Hindlimb muscle (tissue), 1 donor: ENCODE measurements at places on chromosomes 16 and 17. TPM values are rescaled to one million over a fixed set of nuclear protein-coding genes. Genes with fewer than 3 reads are reported as not detected.

The ZNF689 gene
- 7.2 TPM for polyA plus RNA-seq

The CNGB1 gene
- polyA plus RNA-seq: not detected

DNA sequence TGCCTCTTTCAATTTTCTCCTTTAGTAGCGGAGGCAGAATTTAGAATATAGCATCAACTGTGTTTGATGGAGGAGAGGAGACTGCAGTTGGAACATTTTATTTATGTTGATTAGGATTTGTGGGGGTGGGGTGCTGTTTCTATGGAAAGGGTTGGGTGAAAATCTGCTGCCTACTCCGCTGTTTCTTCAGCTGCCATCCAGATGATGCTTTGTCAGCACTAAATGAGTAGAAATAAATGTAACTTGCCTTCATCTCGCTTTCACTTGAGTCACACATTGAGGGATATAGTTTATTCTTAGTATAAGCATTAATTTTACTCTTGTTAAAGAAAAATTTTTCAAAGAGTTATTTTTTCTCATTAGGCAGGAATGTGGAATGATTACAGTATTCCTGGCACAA is 42.1 kb downstream of the ABHD15 start:
- no peak for DNase-seq

DNA sequence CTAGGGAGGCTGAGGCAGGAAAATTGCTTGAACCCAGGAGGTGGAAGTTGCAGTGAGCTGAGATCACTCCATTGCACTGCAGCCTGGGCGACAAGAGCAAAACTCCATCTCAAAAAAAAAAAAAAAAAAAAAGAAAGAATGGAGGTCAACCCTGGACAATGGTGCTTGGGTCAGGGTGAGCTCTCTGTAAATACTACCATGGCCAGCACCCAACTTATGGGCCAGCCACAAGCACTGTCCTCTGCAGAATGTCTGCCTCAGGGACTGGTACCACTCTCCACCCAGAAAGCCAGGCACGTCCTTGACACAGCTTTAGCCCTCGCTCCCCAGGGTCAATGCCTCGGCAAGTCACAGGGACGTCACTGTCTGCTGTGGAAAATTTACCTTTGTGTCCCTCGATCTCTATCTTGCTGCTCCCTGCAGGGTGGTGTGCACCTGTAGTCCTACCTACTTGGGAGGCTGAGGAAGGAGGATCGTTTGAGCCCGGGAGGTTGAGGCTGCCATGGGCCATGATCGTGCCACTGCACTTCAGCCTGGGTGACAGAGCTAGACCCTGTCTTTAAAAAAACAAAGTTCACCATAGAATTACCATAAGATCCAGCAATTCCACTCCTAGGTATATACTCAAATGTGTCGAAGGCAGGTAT is 123.3 kb downstream of the IRX3 start:
- no peak for DNase-seq
